ENCODE measurements at places on chromosomes 5 and 9. TPM values are rescaled to one million over a fixed set of nuclear protein-coding genes. Genes with fewer than 3 reads are reported as not detected.

Gene MEGF10
- total RNA-seq, result under 0.01 TPM

Gene DNM1
- 4.4 TPM for total RNA-seq

Gene KCNV2
- total RNA-seq, result not detected

Gene SKP1
- 288 TPM for total RNA-seq

Gene TAF11L10
- total RNA-seq, result not detected

Gene GARIN3
- not detected for total RNA-seq

Gene FAM221B
- total RNA-seq, result not detected

Measured in smooth muscle cell of the coronary artery (primary cell).